Fibroblast of lung (primary cell): ENCODE measurements at places on chromosomes 7 and 10. TPM values are rescaled to one million over a fixed set of nuclear protein-coding genes. Genes with fewer than 3 reads are reported as not detected.

MCM10 gene
- 0.51 and 0.83 TPM in 2 replicates for total RNA-seq

LOXL4 gene
- total RNA-seq = 52.6 and 73.0 TPM in 2 replicates

CRTAC1 gene
- total RNA-seq = not detected in 2 replicates

SMKR1 gene
- total RNA-seq = 0.51 and 3.5 TPM in 2 replicates

GRCh38 chr7:150962553-150963399 is 15.3 kb downstream of the KCNH2 start:
- no peak for DNase-seq

- DNase-seq = no peak
Measured at GRCh38 chr7:33299425-33299824, 170.1 kb downstream of the BBS9 start.

- no peak for DNase-seq
Measured at GRCh38 chr7:18675579-18675978, 180.0 kb downstream of the HDAC9 start.

GRCh38 chr10:76995023-76995422 is 642.6 kb downstream of the KCNMA1 start:
- DNase-seq = no peak

- DNase-seq = no peak
Measured at GRCh38 chr10:16470747-16471146, 33.9 kb downstream of the PTER start.

DNA sequence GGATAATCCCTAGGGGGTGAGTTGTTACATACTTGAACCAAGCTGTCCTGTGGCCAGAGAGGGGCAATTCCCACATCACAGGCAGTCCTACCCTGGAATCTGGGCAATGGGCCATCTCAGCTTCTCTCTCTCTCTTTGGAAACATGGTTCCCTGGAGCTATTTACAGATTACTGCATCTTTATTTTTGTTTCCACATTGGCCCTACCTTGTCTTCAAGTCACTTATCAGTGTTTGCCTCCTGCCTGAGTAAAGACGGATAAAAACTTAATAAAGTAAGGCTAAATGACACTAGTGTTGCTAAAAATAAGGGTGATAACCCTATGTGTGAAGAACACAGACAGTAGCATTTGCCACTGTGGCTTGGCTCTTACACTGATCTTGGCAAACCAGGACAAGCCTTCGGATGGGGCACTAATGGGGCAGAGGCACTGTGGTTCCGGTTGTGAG is 228.2 kb downstream of the GFRA1 start:
- DNase-seq = peak; percentile 51

- DNase-seq = no peak
Measured at GRCh38 chr7:78438433-78438832, 639.9 kb downstream of the PHTF2 start.

DNA sequence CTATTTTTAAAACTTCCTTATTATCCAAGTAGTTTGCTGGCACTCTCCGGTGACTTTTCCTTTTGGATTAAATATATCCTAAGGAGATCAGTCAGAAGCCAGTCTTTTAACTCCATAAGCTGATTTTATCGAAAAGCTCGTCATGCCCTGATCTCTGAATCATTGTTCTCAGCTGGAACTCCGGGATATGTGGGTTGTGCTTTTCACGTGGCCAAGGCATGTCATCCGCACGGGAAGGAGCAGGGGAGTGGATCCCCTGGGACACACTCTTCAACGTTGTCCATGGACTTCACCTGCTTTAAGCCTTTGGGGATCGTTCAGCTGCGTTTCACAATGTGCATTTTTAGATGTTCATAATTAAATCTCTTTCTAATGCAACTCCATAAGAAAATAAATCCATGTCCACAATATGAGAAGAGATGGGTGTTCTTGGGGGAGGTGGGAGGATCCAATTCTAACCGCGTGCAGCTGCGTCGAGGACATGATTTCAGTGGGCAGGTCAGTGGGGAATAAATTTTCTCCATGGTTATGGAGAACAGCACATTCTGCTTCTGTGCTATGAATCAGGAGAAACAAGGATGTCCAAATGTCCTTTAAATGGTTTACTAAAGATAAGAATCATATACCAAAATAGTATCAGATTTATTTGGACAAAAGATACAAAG is 229.5 kb upstream of the ADARB2 start:
- no peak for DNase-seq

DNA sequence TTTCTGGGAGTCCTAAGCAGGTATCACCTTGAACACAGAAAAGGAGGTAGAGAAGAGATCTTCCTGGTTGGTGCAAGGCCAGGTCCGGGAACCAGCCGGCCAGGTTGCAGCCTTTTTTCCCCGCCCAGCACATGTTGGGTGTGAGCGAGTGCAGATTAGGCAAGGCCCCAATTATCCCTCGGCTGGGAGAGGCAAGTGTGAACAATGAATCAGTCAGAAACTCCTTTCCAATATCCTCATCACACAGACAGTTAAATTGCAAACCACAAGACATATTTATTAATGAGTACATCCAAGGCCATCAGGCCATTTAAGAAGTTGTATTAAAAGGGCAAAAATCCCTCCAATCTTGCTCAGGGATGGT is 115.0 kb upstream of the AFAP1L2 start:
- DNase-seq = peak; percentile 26

GRCh38 chr7:4807598-4808016 is 32.2 kb downstream of the AP5Z1 start:
- DNase-seq = no peak

GRCh38 chr10:117266400-117266799 is 25.5 kb downstream of the SLC18A2 start:
- no peak for DNase-seq

GRCh38 chr10:93851169-93851568 is 42.6 kb upstream of the SLC35G1 start:
- no peak for DNase-seq
